ENCODE measurements at places on chromosomes 5 and 9. TPM values are rescaled to one million over a fixed set of nuclear protein-coding genes. Genes with fewer than 3 reads are reported as not detected.

The CCDC180 gene
- total RNA-seq, result 5.1 TPM

GRCh38 chr5:13378091-13378490, 566.4 kb downstream of the DNAH5 start:
- no peaks in the 10 kb centered on the region for H3K36me3 ChIP-seq
- no peak overlapping the region for H3K27ac ChIP-seq
- DNase-seq, result no peak

The INPP5E gene
- 17.4 TPM for total RNA-seq

The LHFPL2 gene
- 93.3 TPM for total RNA-seq

The SIT1 gene
- not detected for total RNA-seq

GRCh38 chr9:5838884-5839571, 6.1 kb upstream of the ERMP1 start:
- peak overlapping the region; percentile 51 for H3K27ac ChIP-seq
- peaks cover 4% of the 10 kb centered on the region for H3K36me3 ChIP-seq
- peak overlapping the region; percentile 35 for H3K4me3 ChIP-seq
- H3K4me1 ChIP-seq, result peaks cover 32% of the 10 kb centered on the region
- DNase-seq, result peak; percentile 92

GRCh38 chr9:112366591-112366990, 13.3 kb upstream of the HSDL2 start:
- no peaks in the 10 kb centered on the region for H3K4me1 ChIP-seq
- no peak overlapping the region for H3K27ac ChIP-seq
- H3K27me3 ChIP-seq, result no peaks in the 10 kb centered on the region
- no peak for DNase-seq
- no peaks in the 10 kb centered on the region for H3K36me3 ChIP-seq

GRCh38 chr5:122264610-122265009, 47.4 kb upstream of the SNCAIP start:
- no peaks in the 10 kb centered on the region for H3K36me3 ChIP-seq
- H3K27ac ChIP-seq, result no peak overlapping the region
- no peak overlapping the region for H3K4me3 ChIP-seq
- no peak for DNase-seq

The ANXA2R gene
- 1.3 TPM for total RNA-seq

The SLCO6A1 gene
- total RNA-seq, result not detected

The TMEM174 gene
- not detected for total RNA-seq

DNA sequence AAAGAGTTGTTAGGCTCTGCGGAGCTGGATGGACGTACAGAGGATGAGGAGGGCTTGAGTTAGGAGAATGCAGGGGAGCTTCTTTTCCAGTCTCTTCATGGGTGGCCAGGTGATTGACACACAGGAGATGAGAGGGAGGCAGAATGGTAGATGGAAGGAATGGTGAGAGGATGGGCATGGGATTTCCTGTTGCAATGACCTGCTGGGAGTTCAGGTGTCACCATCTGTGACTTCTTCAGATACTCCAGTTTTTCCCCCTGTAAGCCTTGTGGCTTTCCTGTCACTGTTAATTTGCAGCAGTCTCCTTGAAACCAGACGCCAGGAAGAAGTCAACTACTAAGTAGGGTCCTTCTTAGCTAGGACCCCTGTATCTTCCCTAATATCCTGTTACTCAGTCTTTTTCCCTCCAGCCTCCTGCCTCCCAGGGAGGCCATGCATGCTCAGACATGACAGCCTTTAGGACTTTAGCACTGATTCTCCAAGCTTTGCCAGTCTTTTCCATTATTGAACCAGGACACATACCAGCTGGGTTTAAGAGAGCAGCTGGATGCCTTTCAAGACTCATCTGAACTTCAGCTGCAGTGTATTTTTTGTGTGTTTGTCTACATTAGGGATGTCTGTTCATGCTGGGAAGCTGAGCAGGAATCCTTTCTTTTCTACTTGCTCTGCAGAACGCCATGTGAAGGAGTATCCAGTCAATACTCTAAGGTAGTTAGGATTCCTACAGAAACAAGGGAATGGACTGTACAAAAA, 67.2 kb upstream of the CD180 start:
- no peak for DNase-seq
- H3K4me3 ChIP-seq, result no peak overlapping the region
- peaks cover 41% of the 10 kb centered on the region for H3K4me1 ChIP-seq
- H3K27me3 ChIP-seq, result no peaks in the 10 kb centered on the region
- peak overlapping the region; percentile 91 for H3K27ac ChIP-seq
- H3K36me3 ChIP-seq, result no peaks in the 10 kb centered on the region

- H3K27ac ChIP-seq, result no peak overlapping the region
- peak; percentile 56 for DNase-seq
- H3K36me3 ChIP-seq, result no peaks in the 10 kb centered on the region
- no peaks in the 10 kb centered on the region for H3K4me1 ChIP-seq
Observed at GRCh38 chr9:76302947-76303550, 91.2 kb downstream of the RFK start.

The SPATA31E1 gene
- not detected for total RNA-seq

DNA sequence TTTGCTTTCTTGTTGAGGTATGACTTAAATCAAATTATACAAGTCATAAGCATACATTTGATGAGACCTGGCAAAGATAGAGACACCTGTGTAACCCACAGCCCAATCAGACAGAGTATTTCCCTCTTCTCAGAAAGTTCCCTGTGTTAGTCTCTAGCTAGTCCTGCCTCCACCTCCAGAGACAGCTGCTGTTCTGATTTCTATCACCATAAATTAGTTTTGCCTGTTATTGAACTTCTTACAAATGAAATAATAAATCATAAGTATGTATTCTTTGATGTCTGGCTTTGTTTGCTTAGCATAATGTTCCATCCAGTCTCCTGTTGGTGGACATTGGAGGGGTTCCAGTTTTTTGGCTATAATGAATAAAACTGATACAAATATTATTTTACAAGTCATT, 194.5 kb downstream of the ICE1 start:
- H3K27me3 ChIP-seq, result no peaks in the 10 kb centered on the region
- no peak overlapping the region for H3K4me3 ChIP-seq
- peaks cover 6% of the 10 kb centered on the region for H3K4me1 ChIP-seq
- H3K36me3 ChIP-seq, result no peaks in the 10 kb centered on the region

The SAPCD2 gene
- 15.7 TPM for total RNA-seq

DNA sequence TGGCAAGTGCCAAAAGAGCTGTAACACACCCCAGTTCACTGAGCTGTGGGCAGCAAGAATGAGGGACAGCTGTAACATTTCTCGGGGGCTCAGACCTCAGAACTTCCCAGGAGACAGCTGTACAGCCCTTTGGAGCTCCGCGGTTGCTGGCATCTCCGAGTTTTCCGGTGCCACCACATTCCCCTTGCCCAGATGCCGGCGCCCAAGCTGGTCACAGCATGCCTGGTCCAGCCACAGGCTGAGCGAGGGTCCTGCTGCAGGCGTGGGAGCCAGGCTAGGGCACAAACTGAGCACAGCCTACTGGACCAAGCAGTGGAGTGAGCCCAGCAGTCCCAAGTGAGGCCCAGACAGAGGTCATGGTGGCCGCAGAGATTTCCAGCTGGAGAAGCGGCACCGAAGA, 797.7 kb upstream of the EDIL3 start:
- peaks cover 24% of the 10 kb centered on the region for H3K27me3 ChIP-seq
- H3K4me3 ChIP-seq, result no peak overlapping the region
- H3K36me3 ChIP-seq, result no peaks in the 10 kb centered on the region
- H3K4me1 ChIP-seq, result peaks cover 2% of the 10 kb centered on the region
